ENCODE measurements at places on chromosomes 7 and 10.

GRCh38 chr7:136139417-136139816, 162.3 kb upstream of the MTPN start:
- no peak for DNase-seq

GRCh38 chr7:124482229-124482628, 283.4 kb downstream of the GPR37 start:
- no peak for DNase-seq

- DNase-seq: no peak
These were observed 149.2 kb downstream of the PLPP4 start for GRCh38 chr10:120606051-120606764.

GRCh38 chr10:96587264-96588059, 650 bp upstream of the TM9SF3 start:
- peak; percentile 11 for DNase-seq

GRCh38 chr7:67267914-67268313, 271.3 kb downstream of the TYW1 start:
- no peak for DNase-seq

GRCh38 chr7:5255832-5256231, 26.9 kb upstream of the SLC29A4 start:
- DNase-seq: no peak

- DNase-seq: peak; percentile 62
These were observed 108.0 kb downstream of the GRK5 start for GRCh38 chr10:119315128-119316001.

DNA sequence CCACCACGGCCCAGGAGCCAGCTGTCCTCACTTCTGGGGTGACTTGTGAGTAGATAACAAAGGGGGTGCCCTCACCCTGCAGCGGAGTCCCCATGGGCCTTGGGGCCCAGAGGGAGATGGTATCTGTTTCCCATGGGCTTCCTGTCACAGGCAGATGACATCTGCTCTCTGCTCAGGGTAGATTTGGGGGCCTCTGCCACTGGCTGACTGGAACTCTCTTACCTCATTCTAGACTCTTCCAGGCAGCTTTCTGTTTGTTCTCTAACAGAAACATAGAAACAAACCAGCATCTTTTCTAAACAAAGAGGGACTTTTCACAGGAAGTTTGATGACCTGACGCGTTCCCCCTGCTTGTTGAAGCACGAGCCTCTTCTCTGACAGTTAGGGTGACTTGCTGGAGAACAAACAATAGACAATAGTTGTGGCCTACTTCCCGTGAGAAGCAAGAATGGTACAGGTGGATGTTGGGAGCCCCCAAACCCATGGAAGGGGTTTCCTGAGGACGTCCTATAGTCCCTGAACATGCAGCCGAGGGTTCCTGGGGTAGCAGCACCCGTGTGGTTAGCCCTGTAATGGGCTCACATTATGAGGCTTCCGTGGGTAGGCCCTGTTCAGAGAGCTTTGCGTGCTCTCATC, 61.6 kb downstream of the GRK5 start:
- DNase-seq: peak; percentile 28

GRCh38 chr10:74770400-74770799, 56.0 kb upstream of the KAT6B start:
- DNase-seq: no peak

DNA sequence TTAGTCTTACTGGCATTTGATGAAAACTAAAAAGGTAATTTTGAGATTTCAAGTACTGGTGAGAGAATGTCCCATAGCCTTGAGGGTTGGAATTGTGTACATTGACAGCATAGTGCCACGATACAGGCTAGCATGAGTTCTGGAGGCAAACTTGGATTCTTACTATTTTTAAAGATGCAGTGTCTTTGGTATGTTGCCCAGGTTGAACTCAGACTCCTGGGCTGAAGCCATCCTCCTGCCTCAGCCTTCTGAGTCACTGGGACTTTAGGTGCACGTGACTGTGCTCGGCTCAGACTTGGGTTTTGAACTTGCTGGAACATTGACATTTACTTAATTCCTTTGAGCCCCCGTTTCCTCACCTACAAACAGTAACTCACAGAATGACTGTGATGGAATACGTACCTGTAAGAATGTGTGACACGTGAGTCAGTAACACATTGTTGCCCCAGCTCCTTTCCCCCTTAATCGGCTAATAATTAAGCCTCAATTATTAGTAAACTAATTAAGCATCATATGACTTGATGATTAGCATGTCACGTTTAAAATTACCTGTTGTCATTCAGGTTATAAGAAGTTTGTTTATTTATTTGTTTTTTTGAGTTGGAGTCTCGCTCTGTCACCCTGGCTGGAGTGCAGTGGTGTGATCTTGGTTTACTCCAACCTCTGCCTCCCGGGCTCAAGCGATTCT, 10.6 kb downstream of the DNAJB6 start:
- DNase-seq: no peak

GRCh38 chr10:132750936-132751335, 35.0 kb downstream of the NKX6-2 start:
- no peak for DNase-seq

GRCh38 chr7:103988468-103989199, 824 bp downstream of the RELN start:
- DNase-seq: no peak
